ENCODE measurements at places on chromosomes 12 and 14. TPM values are rescaled to one million over a fixed set of nuclear protein-coding genes. Genes with fewer than 3 reads are reported as not detected.

GRCh38 chr12:23029185-23029584 is 404.2 kb downstream of the ETNK1 start:
- no peaks in the 10 kb centered on the region for H3K36me3 ChIP-seq
- H3K27me3 ChIP-seq: no peaks in the 10 kb centered on the region
- DNase-seq: no peak

GRCh38 chr12:107318556-107318805 is 225.1 kb upstream of the CRY1 start:
- no peak overlapping the region for H3K27ac ChIP-seq
- no peaks in the 10 kb centered on the region for H3K36me3 ChIP-seq
- no peak for DNase-seq
- H3K4me3 ChIP-seq: peak overlapping the region; percentile 36
- H3K4me1 ChIP-seq: no peaks in the 10 kb centered on the region

DNA sequence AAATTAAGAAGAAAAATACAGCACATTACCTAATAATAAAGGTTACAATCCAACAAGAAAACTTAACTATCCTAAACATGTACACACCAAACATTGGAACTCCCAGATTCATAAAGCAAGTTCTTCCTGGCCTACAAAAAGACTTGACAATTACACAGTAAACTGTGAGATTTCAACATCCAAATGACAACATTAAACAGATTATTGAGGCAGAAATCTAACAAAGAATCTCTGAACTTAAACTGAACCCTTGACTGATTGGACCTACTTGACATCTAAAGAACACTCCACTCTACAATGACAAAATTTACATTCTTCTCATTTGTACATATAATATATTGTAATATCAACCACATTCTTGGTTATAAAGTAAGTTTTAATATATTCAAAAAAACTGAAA is 1341.3 kb downstream of the LRFN5 start:
- H3K4me3 ChIP-seq: no peak overlapping the region
- no peaks in the 10 kb centered on the region for H3K27me3 ChIP-seq
- no peaks in the 10 kb centered on the region for H3K36me3 ChIP-seq

Gene MGAT4C
- total RNA-seq: 0.16 TPM

DNA sequence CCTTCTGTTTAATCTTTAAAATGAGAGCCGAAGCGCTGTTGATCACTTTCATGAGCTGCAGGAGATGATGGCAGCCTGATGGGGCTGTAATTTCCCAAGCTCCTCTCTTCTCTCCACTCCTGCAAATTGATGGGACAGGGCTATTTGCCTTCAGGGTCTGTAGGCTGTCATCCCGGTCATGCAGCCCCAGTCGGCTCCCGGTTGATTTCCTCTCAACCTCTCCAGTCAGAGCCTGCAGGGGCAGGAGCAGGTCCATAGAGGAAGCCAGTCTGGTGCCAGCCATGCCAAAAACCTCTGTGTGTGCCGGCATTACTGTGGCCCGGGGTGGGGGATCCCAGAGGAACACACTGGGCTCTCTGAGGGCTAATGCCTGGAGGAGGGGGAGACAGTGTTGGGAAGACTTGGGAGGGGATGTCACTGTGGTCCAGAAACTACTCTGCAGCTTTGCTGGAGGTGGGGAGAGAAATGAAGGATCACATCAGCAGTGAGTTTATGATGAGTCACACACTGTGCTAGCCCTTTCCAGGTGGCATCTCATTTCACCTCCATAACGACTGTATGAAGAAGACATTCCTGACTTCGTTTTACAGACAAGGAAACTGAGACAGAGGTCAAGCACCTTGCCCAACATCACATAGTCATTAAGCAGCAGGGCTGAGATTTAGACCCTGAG is 46.5 kb upstream of the PRIMA1 start:
- H3K27me3 ChIP-seq: no peaks in the 10 kb centered on the region
- H3K4me1 ChIP-seq: no peaks in the 10 kb centered on the region
- DNase-seq: no peak
- no peak overlapping the region for H3K4me3 ChIP-seq
- H3K36me3 ChIP-seq: no peaks in the 10 kb centered on the region
- H3K27ac ChIP-seq: no peak overlapping the region

DNA sequence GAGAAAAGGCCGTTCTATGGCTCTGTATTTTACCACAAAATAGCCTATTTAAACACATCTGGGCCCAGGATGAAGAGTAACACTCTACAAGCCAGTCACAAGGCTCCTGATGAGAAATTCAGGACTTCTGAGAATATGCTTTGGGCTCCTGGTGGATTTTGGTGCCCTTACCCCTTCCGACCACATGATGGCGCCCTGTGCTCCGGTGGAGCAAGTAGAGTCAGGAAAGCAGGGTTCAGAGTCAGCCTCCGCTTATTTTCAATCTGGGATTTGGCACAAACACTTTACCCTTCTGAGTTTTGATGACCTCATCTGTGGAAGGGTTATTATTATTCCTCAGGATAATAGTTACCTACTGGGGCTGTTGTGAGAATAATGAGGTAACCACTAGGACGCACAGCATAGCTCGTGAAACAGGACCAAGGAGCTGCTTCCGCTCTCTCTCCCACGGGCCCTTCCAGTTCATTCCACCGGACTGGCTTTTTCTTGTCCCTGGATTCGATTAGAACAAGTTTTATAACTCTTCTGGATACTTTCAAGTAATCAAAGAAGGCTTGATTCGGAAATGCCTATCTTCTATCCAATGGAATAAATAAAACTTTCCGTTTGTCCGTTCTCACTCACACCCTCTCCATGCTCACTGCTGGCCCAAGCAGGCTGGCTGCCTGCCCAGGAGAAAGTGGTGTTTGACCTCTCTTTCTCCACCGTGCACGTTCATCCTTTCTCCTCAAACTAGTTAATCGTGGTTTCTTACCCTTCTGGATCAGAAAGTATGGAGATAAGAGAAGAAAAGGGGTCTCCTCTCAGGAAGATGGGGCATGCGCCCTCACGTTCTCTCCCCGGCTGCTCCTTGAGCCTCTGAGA is 104.6 kb downstream of the GALC start:
- H3K4me1 ChIP-seq: no peaks in the 10 kb centered on the region
- H3K27me3 ChIP-seq: no peaks in the 10 kb centered on the region
- H3K36me3 ChIP-seq: no peaks in the 10 kb centered on the region
- H3K4me3 ChIP-seq: no peak overlapping the region
- DNase-seq: no peak
- H3K27ac ChIP-seq: no peak overlapping the region

- H3K4me1 ChIP-seq: no peaks in the 10 kb centered on the region
- no peaks in the 10 kb centered on the region for H3K36me3 ChIP-seq
- DNase-seq: no peak
Measured at GRCh38 chr14:106551265-106551664, 1024.9 kb downstream of the TMEM121 start.

Gene MYF5
- total RNA-seq: not detected

GRCh38 chr14:34496007-34496678 is 34.1 kb upstream of the SPTSSA start:
- no peak overlapping the region for H3K4me3 ChIP-seq
- H3K36me3 ChIP-seq: no peaks in the 10 kb centered on the region
- H3K27me3 ChIP-seq: no peaks in the 10 kb centered on the region
- H3K27ac ChIP-seq: no peak overlapping the region

Gene DIO2
- total RNA-seq: 0.38 TPM

GRCh38 chr12:59733200-59733599 is 137.4 kb downstream of the SLC16A7 start:
- no peaks in the 10 kb centered on the region for H3K4me1 ChIP-seq
- no peak for DNase-seq
- H3K4me3 ChIP-seq: no peak overlapping the region
- no peak overlapping the region for H3K27ac ChIP-seq
- no peaks in the 10 kb centered on the region for H3K27me3 ChIP-seq

Gene KRT75
- total RNA-seq: not detected

Gene RNU4-1
- 3,016 TPM for total RNA-seq

DNA sequence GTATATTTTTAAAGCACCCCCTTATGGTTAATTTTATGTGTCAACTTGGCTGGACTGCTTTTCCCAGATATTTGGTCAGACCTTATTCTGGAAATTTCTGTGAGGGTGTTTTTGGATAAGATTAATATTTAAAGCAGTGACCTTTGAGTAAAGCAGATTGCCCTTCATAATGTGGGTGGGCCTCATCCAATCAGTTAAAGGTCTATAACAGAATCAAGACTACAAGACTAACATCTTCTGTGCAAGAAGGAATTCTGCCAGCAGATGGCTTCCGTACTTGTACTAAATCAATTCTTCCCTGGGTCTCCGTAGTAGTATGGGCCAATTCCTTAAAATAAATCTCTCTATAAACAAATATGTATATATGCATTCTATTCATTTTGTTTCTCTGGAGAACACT is 257.6 kb downstream of the ETNK1 start:
- no peaks in the 10 kb centered on the region for H3K4me1 ChIP-seq
- no peak overlapping the region for H3K4me3 ChIP-seq
- no peaks in the 10 kb centered on the region for H3K27me3 ChIP-seq
- H3K27ac ChIP-seq: no peak overlapping the region
- H3K36me3 ChIP-seq: no peaks in the 10 kb centered on the region

DNA sequence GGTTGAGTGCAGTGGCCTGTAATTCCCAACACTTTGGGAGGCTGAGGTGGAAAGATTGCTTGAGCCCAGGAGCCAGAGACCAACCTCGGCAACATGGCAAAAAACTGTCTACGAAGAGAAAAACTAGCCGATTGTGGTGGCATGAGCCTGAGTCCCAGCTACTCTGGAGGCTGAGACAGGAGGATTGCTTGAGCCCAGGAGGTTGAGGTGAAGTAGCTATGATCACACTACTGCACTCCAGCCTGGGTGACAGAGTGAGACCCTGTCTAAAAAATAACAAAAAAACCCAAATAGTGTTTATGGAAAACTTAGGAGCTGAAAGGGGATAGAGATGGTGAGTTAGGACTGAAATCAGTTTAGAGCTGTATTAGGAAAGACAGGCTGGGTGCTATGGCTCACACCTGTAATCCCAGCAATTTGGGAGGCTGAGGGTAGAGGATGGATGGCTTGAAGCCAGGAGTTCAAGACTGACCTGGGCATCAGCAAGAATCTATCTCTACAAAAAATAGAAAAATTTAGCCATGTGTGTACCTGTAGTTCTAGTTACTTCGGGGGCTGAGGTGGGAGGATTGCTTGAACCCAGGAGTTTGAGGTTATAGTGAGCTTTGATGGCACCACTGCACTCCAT is 9.7 kb downstream of the PNN start:
- H3K4me1 ChIP-seq: no peaks in the 10 kb centered on the region
- no peaks in the 10 kb centered on the region for H3K27me3 ChIP-seq
- no peak for DNase-seq
- H3K4me3 ChIP-seq: no peak overlapping the region

- no peak overlapping the region for H3K4me3 ChIP-seq
- peaks cover 13% of the 10 kb centered on the region for H3K36me3 ChIP-seq
- H3K4me1 ChIP-seq: no peaks in the 10 kb centered on the region
- no peaks in the 10 kb centered on the region for H3K27me3 ChIP-seq
- H3K27ac ChIP-seq: no peak overlapping the region
Measured at GRCh38 chr12:12153596-12153995, 82.9 kb downstream of the BCL2L14 start.

DNA sequence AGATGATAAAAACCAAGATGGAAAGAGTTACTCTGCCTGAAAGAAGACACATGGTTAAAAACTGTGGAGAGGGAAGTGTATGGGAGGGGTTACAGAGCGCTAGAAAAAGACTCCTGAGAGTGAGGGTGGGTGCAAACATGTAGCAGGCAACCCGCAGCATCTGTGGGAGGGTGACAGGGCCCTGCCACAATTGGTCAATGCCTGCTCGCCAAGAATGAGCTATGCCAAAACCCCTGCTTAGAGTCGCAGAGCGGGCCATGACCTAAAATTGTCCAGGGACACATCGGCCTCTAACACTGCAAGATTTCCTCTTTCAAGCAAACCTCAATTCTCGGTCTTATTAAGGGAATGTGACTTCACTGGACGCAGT is 700 bp downstream of the PRKAG1 start:
- no peak for DNase-seq
- H3K4me3 ChIP-seq: peak overlapping the region; percentile 76
- H3K27ac ChIP-seq: peak overlapping the region; percentile 98
- no peaks in the 10 kb centered on the region for H3K27me3 ChIP-seq
- peaks cover 3% of the 10 kb centered on the region for H3K4me1 ChIP-seq
- H3K36me3 ChIP-seq: peaks cover 12% of the 10 kb centered on the region

Gene KRT6C
- total RNA-seq: not detected

DNA sequence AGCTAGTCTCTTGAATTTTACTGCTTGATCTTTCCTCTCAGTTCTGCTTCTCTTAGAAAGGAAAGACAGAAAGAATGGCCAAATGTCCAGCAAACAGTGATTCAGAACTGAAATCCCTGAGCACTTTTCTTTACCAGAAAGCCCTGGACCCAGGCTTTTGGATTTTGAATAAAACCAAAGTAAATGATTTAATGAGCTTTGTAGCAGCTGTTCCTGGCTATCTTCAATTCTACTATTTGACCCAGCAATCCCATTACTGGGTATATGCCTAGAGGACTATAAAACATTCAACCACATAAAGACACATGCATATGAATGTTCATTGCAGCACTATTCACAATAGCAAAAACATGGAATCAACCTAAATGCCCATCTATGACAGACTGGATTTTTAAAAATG is 187.2 kb downstream of the PRKD1 start:
- no peak overlapping the region for H3K4me3 ChIP-seq
- no peaks in the 10 kb centered on the region for H3K27me3 ChIP-seq
- peaks cover 2% of the 10 kb centered on the region for H3K4me1 ChIP-seq

- H3K4me1 ChIP-seq: no peaks in the 10 kb centered on the region
- no peaks in the 10 kb centered on the region for H3K27me3 ChIP-seq
- DNase-seq: no peak
- H3K36me3 ChIP-seq: peaks cover 4% of the 10 kb centered on the region
Measured at GRCh38 chr12:108833757-108834472, 23.5 kb downstream of the SSH1 start.

Gene STYK1
- total RNA-seq: 1.6 TPM

DNA sequence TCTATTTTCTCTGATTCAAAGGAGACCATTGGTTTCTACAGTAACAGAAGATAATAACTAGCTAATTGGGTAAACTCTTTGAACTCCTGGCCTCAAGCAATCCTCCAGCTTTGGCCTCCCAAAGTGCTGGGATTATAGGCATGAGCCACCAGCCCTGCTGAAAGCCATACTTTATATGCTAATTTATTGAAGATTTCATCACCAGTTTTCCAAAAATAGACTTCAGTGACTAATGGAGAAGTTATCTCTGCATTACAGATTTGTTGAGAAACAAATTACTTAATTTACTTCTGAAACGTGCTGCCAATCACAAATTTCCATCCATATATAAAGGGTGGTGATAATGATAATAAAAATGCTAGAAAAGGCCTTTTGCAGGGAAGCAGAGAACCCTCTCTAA is 1758.1 kb upstream of the SEL1L start:
- no peak for DNase-seq
- H3K4me3 ChIP-seq: no peak overlapping the region
- H3K4me1 ChIP-seq: no peaks in the 10 kb centered on the region
- H3K36me3 ChIP-seq: no peaks in the 10 kb centered on the region
- H3K27ac ChIP-seq: no peak overlapping the region
- H3K27me3 ChIP-seq: no peaks in the 10 kb centered on the region

DNA sequence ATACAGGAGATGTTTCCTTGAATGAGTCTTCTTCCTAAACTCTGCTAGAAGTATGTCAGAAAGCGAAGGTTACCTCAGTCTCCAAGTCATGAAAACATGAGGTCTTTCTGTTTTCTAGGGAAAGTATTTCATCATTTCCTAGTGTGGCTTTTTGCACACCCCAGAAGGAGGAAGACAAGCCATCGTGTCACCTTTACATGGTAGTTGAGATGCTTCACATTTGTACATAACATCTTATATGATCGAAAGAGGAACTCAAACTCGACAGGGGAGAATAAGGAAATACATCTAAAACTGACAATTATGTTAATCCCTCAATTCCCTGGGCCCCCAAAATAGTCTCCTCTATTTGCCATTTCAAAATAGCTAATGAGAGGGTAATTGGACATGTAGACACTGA is 214.1 kb upstream of the PLEKHG7 start:
- no peaks in the 10 kb centered on the region for H3K4me1 ChIP-seq
- H3K36me3 ChIP-seq: no peaks in the 10 kb centered on the region
- H3K27me3 ChIP-seq: no peaks in the 10 kb centered on the region
- no peak for DNase-seq
